ENCODE measurements at places on chromosomes 12 and 14.

DNA sequence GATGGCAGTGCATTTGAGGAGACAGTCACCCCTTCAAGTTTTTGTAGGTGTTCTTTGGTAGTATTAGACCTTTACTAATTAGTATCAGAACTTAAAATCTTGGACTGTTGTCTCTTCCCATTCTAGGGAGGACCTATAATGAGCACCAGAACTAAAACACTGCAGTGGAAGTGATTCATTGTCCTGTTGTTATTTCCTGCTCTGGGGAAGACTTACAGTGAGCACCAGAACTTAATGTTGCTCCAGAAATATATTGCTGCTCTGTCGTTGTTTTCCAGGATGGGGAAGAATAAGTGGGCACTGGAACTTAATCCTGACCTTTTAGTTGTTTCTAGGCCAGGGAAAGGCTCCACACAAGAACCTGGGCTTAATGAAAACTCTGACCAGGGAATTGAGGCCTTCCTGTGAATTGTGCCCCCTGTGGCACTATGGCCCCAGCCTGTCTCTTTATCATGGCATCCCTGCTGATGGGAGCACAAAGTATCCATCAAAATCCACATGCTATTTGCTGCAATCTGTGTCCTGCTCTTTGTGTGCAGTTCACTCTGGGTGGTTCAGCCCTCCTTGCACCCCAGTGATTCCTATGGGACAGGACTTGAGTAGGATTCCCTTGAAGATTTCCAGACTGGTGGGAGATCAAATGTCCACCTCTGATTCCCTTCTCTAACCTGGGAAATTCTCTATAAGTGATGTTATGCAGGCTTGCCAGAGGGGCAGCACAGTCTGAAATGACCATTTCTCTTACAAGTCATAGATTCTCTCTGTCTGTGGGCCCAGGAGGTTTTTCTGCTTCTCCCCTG lies 175.8 kb downstream of the PAWR start:
- DNase-seq = no peak

GRCh38 chr12:69978020-69978419 lies 153.0 kb downstream of the MYRFL start:
- no peak for DNase-seq

DNA sequence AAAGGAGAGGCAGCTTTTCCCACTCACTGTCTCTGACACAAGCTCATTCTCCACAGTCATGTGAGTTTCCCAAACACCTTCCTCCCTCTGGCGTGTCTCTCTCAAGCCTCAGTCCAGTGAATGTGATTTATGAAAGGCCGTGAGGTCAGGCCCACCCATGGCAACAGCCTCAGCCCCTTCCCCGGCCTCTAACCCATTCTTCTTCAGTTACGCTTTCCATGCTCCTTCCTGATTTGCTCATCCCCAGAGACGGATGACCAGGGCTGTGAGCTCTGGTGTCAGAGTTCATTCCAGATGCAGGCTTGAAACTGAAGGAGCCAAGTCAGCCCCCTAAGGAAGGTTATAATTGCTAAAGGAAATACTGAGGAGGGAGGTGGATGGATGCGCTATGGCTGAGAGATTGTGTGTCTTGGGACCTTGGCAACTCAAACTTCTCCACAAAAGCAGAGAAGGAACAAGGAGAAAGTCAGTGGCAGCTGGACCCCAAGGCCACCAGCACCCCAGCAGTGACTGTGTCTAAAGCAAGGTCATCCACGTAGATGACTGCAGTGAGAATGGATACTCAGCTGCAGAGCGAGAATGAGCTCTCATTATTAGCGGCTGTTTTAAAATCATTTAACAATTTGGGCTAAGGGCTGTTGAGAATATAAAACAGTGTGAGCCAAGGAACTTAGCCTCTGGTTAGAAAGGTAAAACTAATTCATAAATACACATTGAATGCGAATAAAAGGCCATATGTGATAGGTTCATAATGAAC lies 84.1 kb downstream of the FBXL14 start:
- no peak for DNase-seq

DNA sequence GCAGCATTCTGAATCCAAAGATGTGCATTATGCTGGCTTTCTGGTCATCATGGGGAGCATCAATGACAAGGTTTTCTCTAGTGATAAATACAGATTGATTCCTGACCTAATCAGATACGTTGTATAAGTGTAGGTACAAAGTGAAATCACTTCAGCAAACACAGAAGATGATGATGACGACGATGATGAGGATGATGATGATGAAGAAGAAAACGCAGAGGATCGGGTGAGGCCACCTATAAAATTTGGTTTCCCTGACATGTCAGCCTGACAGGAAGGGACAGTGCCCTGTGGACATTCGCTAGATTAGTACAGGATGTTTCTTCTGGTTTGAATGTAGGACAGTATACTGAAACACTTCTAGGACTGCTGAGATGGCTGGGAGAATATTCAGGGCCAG lies 20.2 kb downstream of the RNF34 start:
- DNase-seq = no peak

GRCh38 chr14:81247271-81247766 lies 26.6 kb upstream of the GTF2A1 start:
- DNase-seq = no peak

DNA sequence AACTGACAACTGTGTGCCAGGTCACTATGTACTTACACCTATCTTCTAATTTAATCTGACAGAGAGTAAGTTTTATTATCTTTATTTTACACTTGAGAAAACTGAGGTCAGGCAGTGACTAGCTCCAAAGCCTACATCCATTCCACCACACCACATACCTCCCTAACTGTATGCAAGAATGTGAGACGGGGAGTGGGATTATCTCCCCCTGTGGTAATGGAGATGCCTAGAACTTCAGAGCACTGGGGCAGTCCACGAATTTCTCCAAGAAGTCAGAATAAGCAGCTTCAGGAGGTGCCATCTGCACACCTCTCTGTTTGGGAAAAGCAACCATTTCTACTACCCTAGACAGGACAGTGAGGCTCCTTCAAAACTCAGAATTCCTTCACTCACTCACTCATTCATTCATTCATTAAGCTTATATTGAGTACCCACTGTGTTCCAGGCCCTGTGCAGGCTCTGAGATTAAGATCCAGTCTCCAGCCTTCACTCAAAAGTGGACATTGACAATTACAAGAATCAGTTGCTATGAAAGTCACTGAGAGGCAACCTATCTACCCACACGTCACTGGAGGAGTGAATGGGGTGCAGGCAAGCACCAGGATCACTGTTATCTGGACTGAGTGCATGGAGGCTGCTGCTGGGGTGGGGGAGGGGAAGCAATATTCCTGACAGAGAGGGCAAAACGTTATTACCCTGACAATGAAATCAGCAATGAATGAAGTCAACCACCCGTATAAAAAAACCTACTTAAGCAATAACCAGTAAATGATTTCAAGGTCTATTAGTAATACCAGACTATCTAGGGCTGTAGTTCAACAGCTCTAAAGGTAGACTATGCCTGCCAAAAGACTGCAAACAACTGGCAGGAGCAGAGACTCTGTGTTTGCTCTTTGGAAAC lies 18.0 kb downstream of the SLC7A7 start:
- DNase-seq = no peak

- DNase-seq = no peak
Observed at GRCh38 chr12:26272851-26273250, 77.5 kb downstream of the SSPN start.

GRCh38 chr12:93033948-93034347 lies 104.9 kb upstream of the EEA1 start:
- no peak for DNase-seq

GRCh38 chr14:31106768-31107167 lies 80.6 kb upstream of the STRN3 start:
- no peak for DNase-seq
